ENCODE measurements at places on chromosomes 16 and 17.
A peak's percentile ranks its signal among the peaks of the same experiment; 100 is the strongest.

- DNase-seq: no peak
Measured at GRCh38 chr16:14284371-14284770, 213.3 kb downstream of the MRTFB start.

DNA sequence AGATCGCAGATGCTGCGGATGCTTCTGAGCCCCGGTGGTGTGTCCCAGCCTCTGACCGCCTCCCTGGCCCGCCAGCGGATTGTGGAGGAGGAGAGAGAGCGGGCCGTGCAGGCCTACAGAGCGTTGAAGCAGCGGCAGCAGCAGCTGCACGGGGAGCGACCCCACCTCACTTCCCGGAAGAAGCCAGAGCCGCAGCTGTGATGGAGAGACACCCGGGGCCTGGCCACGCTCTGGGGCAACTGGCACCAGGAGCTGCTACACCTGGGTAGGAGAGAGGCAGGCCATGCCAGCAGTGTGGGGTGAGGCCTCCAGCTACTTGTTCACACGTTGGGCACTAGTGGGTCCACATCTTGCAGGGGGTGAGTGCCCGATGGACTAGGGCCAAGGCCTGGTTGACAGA lies 6.0 kb downstream of the CCDC137 start:
- no peak for DNase-seq

DNA sequence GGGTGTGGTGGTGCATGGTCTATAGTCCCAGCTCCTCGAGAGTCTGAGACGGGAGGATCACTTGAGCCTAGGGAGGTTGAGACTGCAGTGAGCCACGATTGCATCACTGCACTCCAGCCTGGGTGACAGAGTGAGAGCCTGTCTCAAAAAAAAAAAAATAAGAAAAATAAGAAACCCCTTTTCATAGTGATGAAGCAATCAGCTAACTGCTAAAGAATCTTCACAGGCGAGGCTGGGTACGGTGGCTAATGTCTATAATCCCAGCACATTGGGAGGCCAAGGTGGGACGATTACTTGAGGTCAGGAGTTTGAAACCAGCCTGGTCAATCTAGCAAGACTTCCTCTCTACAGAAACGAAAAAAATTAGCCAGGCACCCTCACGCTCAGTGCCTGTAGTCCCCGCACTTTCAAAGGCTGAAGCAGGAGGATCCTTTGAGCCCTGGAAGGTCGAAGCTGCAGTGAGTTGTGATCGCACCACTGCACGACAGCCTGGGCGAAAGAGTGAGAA lies 760 bp downstream of the SLFN12L start:
- no peak for DNase-seq

DNA sequence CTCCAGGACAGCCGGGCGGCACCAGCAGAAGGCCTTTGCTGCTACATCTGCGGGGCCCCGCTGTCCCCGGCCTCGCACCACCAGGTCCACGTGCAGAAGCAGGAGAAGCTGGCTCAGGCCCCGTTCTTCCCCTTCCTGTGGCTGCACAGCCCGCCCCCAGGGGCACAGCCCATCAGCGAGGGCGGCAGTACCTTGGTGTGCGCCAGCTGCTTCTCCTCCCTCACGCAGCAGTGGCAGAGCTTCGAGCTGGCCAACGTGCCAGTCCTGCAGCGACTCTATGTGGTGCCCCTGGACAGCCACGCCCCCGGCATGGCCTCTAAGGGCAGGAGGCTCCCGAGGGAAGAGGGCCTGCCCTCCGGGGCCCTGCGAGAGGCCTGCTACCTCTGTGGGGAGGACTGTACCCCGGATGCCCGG lies 58.3 kb upstream of the CIBAR2 start:
- no peak for DNase-seq

DNA sequence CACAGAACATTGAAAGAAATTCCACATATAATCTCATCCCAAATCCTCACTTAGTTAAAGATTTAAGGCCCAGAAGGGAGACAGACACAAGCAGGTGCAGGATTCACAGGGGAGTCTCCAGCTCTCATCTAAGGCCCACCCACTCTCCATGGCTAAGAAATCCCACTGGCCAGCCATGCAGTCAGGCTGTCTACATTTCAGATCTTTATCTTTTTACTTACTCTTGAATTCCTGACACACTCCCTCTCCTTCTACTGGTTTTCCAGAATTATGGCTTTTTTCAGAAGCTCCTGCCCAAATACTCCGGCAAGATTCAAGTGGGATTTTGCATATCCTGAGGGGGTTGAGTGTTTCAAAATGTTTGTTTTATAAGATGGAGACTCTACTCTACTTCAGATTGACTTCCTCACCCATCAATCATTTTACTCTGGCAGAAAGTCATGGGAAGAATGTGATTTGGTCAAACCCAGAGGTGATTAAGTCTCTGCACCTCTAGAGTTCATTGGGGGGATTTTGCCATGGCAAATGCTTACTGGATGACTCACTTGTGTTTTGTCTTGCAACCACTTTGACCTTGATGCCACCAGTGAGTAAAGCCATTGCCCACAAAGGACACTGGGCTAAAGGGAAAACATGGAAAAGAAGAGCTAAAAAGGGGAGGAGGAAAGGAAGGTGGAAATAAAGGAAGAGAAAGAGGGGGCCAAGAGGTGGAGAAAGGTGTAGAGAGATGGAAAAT lies 688.8 kb upstream of the SALL1 start:
- peak; percentile 15 for DNase-seq

GRCh38 chr16:27189335-27189972 lies 13.9 kb upstream of the KDM8 start:
- no peak for DNase-seq

DNA sequence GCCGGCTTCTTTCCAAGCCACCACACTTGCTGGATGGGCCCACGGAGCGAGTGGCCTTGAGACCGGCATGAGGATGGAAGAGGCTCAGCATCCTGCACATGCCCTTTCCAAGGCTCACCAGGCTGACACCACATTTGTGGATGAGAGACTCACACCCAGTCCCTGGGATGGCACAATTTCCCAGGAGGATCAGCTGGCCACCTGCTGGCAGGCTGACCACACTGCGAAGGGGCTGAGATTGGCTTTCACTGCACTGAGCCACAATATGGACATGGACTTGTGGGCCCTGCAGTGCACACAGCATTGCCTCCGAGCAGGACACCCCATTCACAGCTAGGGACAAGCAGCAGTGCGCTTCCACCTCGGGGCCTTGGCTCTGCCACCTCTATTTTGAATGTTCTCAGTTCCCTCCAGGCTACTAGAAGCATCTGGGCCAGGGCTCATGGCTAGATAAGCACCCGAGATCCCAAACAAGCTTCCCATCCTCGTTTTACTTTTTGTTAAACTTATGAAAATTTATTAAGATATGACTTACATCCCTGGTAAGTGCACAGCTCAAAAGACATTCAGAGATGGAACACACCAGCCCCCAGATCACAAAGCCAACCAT lies 25.3 kb upstream of the KSR1 start:
- DNase-seq: peak; percentile 34

DNA sequence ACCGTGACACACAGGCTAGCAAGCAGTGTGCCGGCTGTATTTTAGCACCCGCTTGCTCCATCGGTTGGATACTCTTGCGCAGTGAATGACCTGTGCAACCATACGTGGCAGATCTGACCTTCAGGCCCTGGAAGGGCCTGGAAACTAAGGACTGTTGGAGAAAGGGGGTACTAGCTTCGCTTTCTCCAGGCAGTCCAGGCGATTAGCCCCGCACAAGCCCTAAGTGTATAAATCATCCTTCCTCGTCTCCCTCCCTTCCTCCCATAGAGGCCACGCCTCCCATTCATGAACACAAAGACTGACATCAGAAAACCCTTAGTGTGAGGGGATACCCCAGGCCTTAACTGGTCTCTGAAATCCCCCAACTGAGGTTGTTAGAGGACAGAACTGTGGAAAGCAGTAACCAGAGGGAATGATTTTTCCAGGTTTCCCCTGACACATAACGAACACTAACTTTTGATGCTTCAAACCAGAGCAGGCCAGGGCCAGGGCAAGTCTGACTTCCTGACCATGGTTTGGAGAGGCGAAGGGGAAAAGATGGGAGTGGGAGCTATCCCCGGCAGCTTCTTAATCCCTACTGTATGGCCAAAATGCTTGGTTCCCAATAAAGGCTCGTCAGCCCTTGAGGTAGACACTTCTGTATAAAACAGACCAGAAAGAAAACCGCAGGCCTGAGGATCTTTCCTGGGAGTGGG lies 1.4 kb upstream of the DYNLL2 start:
- no peak for DNase-seq

DNA sequence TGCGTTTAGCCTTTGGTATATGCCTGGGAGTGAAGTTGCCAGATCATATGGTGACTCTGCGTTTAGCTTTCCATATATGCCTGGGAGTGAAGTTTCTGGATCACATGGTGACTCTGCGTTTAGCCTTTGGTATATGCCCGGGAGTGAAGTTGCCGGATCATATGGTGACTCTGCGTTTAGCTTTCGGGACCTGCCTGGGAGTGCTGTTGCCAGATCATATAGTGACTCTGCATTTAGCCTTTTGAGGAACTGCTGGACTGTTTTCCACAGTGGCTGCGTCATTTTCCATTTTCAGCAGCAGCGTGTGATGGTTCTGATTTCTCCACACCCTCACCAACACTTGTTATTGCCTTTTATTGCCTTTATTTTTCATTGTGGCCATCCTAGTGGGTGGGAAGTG lies 73.0 kb downstream of the OR1D5 start:
- DNase-seq: no peak

DNA sequence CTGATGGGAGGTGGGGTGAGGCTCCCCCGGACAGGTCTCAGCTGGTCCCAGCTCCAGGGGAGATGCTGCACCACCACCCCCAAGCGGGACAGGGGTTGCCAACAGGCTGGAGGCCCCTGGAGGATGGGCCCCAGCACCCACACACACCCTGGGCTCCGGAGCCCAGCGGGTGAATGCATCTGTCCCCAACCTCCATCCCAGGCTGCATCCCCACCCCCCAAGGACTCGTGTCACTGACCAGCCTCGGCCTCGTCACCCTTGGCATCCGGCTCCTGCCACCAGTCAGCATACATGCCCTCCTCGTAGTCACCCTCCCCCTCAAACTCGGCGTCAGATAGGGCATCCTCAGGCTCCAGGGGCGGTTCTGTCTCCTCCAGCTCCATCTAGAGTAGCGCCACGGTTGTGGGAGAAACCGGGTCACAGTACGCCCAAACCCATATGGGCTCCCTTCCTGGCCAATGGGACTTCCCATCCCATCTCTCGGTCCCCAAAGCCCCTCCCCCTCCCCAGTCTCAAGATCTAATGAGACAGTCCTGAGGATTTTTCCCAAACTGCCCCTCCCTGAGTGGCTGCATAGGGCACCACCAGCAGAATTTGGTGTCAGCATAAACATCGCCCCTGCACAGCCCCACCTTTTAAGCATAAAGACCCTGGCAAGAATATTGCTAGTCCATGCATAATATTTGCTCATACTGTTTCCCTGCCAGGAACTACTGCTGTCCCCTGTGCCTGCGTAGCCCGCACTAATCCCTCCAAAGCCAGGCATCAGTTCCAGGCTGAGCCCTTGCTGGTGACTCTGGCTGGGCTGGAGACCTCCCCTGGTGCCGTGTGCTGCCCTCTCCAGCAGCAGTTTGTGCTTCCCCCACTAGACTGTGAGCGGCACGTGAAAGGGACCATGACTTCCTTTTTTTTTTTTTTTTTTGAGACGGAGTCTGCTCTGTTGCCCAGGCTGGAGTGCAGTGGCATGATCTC lies 8.4 kb downstream of the P3H4 start:
- no peak for DNase-seq

GRCh38 chr16:78436846-78437245 lies 337.4 kb downstream of the WWOX start:
- DNase-seq: no peak

GRCh38 chr16:85778873-85779272 lies 20.5 kb downstream of the EMC8 start:
- DNase-seq: no peak

DNA sequence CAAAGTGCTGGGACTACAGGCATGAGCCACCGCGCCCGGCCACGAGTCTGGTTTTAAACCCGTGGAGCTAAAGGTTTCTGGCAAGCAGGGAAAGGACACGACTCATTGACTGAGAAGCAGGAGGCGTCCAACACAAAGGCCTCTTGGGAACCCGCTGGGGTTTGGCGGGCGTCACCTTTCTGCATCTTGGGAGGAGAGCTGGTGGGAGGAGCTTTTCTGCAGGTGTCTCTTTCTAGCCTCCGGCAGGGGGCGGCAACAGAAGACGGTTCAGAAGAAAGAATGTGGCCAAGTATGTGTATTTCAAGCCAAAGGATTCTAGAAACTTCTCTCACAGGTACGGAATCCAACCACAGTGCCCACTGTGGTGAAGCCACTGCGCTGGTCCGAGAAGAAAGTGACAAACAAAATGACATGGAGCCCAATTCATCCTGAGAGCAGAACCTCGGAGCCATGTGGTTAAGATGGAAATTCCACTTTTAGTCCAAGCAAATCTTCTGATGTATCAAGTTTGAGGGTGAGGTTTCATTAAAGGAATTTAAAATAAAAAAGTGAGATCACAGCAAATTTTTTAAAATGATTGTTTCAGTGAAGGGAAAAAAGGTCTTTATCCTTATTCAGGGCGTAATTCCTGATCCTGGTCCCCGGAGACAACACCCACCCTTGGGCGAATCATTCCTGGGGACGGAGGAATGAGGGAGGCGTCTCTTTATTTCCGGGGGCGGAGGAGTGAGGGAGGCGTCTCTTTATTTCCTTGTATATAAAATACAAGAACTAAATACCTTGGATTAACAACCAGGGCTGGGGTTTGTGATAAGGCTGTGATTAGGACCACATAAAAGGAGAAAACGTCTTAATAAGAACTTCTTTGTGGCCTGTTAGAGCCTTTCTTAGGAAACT lies 97.6 kb downstream of the MRM3 start:
- DNase-seq: peak; percentile 45

GRCh38 chr16:81848306-81848853 lies 69.3 kb downstream of the PLCG2 start:
- no peak for DNase-seq

All from HepG2 (cell line).